Effector CD4-positive, alpha-beta T cell (primary cell): ENCODE measurements at places on chromosomes 5 and 9.

- no peak for DNase-seq
Observed at GRCh38 chr5:124627815-124628595, 118.4 kb downstream of the ZNF608 start.

GRCh38 chr5:172843825-172844576 lies 9.9 kb downstream of the ERGIC1 start:
- no peak for DNase-seq

DNA sequence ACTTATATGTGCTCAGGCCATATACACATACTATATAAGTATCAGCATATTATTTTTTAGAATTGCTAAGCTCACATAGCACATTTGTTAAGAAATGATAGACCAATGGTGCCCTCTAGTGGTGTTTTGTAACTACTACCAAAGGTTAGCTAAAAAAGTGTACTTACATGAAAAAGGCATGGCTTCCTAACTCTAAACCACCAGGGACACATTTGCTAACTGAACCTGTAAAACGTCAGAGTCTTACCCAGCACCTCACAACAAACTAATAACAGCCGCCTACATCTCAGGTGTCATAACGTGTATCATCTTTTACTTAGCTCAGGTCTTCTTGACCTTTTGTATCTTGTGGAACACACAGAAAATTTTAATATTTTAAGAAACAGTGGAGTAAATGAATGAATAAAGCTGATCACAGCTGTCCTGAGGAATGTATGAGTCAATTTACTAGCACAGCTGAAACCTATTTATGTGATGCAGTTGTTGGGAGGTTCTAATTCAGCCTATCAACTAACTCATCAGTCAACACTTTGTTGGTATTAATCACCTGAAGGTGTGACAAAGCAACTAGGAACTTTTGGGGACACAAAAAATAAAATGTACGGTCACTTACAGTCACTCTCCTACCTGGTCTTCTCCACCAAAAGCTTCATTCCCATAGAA lies 72.9 kb downstream of the BAAT start:
- DNase-seq, result peak; percentile 14

DNA sequence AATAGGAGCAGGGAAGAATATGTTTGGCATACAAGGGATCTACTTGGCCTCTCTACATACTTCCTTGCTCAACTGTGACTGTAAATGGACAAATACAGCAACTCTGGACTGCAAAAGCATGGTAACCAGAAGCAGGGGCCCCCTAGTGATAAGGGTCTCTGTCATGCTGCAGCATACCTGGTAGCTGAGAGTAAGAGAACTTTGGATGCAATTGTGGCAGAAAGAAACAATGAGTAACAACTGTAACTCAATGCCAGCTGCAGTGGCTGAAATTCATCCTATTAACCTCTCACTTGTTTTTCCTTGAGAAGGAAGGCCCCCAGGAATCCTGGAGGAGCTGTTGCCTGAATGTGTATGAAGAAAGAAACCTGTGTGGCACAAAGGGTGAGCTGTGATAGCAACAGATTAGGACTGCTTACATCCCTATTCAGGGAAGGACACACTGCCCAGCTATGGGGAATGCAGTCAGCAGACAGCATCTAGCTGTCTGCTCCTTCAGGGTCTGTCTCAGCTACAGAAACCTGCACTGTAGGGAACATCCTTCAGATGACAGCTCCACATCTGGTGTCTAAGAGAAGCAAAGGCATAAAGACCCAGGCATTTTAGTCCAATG lies 468.1 kb upstream of the ACTBL2 start:
- no peak for DNase-seq

GRCh38 chr5:173913686-173914321 lies 25.7 kb downstream of the CPEB4 start:
- DNase-seq, result no peak

DNA sequence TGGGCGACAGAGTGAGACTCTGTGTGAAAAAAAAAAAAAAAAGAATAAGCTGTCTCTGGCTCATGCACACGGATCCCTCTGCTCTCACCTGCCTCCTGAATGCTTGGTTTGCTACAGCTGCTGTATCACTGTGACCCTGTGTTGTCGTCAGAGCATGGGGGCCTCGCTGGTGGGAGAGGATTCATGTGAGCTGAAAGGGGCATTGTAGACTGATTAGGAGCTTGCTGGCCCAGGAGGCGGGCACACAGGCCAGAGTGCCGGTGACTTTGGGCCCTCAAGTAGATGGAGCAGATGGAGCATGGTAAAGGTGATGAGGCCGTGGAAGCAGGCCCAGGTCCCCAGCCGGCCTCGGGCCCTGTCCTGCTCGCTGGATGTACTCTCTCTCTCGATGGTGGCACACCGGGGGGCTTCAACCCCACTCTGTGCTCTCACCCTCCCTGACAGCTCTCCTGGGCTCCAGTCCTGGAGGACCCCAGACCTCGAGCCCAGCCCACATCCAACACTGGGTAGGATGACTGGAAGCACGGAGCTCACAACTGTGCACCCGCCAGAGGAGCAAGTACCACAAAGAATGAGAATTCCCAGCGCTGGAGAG lies 7.1 kb downstream of the FLT4 start:
- no peak for DNase-seq

- no peak for DNase-seq
Observed at GRCh38 chr5:120806202-120806601, 342.1 kb downstream of the PRR16 start.

- DNase-seq, result no peak
Observed at GRCh38 chr9:73157811-73158210, 6.1 kb downstream of the ANXA1 start.

DNA sequence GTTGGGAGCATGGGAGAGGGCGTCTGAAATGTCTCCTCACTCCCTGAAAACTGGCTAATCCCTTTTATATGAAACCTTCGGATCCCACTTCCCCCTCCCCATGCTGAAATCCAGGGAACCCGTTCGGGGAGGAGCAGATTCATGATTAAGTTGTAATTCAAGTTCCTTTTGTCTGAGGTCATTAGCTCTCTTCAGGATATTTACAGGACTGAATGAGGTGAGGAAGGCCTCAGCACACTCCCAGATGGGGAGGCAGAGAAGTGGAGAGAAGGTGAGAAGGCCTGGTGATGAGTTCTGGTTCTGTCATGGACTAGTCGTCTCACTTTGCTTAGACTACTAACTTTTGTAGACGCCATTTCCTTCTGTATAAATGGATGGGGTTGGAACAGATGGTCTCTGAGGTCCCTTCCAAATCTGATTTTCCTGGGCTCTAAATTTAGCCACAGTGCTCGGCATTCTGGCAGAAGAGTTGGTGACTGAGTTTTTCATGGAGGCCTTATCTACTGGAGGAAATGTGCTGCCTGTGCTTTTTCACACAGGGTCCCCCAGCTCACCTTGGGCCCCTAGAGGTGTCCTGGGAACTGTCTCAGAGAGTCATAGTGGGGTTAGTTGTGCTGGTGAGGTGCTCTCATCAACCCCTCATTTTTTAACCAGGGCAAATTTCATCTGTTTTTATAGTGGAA lies 62.3 kb downstream of the PRDM6 start:
- DNase-seq, result no peak

GRCh38 chr9:129868872-129869486 lies 33.7 kb downstream of the USP20 start:
- DNase-seq, result peak; percentile 90

DNA sequence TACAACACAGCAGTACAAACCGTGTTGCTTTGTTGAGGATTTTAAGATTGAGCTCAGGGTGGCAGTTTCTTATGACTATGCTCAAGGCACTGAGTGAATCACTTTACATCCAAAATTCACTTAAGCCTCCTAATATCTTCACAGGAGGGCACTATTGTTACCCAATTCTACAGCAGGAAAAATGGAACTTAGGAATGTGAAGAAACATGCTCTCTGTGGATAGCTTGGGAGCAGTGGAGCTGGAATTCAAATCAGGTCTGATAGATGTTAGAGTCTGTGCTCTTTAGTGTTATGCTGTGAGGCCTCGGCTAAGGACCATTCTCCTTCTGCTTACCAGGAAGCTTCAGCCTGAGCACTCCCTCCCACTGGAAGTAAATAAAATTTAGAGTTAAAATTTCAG lies 18.7 kb upstream of the HMHB1 start:
- no peak for DNase-seq

DNA sequence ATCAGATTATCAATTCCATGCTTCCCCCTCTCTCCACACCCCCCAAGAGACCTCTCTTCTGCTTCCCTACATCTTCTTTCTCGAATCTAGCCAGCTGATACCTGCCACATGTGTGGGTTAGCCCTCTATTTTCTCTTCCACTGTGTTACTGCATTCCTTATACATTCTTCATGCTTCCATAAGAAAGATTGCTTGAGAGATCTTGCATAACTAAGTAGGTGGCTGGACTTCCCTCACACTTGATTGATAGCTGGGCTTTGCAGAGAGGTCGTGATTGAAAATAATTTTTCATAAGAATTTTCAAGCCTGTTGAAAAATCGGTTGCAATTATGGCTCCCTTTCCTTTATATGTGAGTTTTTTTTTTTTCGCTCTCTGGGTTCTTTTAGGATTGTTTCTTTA lies 33.0 kb upstream of the PANK3 start:
- DNase-seq, result no peak

GRCh38 chr5:147092044-147092443 lies 142.8 kb upstream of the STK32A start:
- DNase-seq, result no peak

DNA sequence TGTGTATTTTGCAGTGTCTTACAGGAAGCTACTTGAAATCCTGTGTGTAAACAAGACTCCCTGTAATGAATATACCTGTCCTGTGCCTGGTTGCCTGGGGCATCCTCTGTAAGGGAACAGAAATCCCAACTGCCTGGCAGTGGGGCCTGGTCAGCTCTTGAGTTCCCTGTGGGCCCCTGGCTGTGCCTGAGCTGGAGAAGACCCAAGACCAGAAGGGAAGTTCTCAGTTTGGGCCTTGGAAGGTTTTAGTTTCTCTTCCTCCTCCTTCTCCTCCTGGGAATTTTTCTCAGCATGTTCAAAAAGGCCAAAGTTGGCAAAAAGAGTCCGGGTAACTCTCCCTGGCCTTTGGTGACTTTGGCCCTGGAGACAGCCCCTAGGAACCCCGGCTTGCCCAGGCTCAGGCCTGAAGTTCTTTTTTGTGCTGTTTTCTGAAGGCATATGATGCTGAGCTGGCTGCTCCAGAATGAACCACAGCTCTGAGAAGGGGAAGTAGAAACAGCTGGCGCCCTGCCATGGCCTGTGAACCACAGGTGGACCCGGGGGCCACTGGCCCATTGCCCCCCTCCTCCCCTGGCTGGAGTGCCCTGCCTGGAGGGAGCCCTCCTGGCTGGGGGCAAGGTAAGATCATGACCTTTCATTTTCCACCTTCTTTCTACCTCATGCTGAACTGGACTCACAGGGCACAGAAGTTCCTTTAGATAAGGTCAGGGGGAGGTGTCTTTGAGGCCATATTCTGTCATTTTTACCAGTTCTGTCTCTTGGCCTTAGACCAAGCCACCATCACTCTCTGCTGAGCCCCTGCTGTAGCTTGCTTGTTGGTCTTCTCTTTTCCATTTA lies 5.8 kb downstream of the TMEM268 start:
- DNase-seq, result no peak

GRCh38 chr5:9282211-9282610 lies 263.7 kb downstream of the SEMA5A start:
- no peak for DNase-seq

- no peak for DNase-seq
Observed at GRCh38 chr5:149400304-149400703, 21.2 kb upstream of the IL17B start.

GRCh38 chr5:166369807-166370206 lies 1921.6 kb upstream of the WWC1 start:
- no peak for DNase-seq

DNA sequence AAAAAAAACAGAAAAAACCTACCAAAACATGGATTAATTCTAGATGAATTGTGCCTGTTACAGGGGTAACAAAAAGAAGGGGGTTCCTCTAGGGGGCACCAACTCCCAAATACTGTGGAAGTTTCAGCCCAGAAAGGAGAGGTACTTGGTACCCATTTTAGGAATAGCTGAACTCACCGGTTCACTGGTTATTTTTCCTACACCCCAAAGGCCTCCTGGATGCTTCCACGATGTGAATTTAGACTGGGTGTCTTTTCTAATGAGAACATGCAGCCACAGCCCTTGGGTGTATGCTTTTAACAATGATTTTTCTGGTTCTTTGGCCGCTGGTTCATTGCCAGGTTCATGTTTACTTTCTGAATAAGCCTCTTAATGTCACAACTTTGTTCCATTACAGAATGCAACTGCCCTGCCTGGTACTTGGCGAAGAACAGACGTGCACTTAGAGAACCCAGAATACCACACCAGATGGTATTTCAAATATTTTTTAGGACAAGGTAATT lies 46.7 kb downstream of the GARNL3 start:
- no peak for DNase-seq

GRCh38 chr5:179295778-179296149 lies 49.5 kb downstream of the ADAMTS2 start:
- no peak for DNase-seq

- no peak for DNase-seq
Observed at GRCh38 chr5:81757404-81757803, 6.5 kb upstream of the SSBP2 start.

GRCh38 chr5:77849308-77849900 lies 73.3 kb upstream of the TBCA start:
- DNase-seq, result no peak

DNA sequence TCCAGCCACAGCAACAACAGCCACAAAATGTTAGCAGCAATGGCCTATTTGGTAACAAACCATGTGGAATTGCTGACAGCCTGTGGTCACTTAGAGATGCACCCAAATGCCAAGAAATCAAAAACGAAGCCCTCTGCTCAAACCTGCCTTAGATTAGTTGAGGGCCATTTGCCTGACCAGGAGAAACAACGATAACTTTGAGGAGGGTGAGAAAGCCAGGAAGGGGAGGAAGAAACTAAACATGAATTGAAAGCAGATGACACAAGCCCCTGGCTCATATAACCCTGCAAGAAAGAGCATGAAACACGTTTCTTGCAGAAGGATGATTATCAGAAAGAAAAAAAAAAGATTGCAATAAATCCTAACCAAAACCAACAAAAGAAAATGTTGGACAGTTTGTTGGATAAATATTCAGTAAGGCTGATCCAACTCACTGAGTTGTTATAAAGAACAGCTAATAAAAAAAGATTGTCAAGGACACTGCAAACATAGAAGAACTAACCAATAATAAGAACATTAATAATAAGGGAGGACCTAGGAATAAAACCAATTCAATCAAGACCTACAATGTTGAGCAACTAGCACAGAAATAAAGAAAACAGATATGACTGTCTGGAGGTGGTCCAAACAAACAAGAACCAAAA lies 140.5 kb upstream of the SLC30A5 start:
- DNase-seq, result no peak

GRCh38 chr9:131645078-131645776 lies 94.6 kb downstream of the RAPGEF1 start:
- DNase-seq, result no peak
